ENCODE measurements at places on chromosomes 13 and 19. TPM values are rescaled to one million over a fixed set of nuclear protein-coding genes. Genes with fewer than 3 reads are reported as not detected.

GRCh38 chr13:65339241-65339640 is 1890.9 kb downstream of the PCDH9 start:
- H3K27me3 ChIP-seq, result no peaks in the 10 kb centered on the region
- H3K36me3 ChIP-seq, result no peaks in the 10 kb centered on the region
- no peak for DNase-seq
- no peak overlapping the region for H3K4me3 ChIP-seq

DNA sequence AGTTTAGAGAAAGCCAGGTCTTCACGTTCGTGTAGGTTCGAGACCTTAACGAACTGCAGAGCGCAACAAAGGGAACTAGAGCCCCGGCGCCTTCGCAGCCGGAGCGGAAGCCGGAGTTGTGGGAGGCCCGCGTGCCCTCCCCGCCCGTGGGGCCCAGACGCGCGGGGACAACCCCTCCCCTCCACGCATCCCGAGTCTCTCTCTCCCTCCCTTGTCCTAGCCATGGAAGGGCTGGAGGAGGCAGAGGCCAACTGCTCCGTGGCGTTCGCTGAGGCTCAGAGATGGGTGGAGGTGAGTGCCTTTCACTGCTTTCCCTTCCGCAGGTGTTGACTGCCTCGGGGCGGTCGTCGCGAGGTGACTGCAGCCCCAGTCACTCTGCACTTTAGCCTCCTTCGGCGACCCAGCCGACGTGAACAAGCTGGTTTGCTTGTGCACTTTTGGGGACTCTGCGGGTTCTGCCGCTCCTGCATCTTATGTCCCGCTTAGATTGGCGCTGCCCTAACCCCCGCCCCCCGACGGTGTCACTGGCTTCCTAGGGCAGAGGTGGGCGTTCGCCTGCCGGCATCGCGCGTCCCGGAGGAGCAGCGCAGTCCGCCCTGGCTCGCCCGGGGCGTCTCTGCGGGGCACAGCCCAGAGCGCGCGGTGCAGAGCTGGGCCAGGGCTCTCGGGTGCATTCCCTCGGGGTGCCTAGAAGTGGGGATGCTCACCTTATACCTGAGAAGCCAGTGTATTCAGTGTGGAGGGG is 478 bp downstream of the LMO7 start:
- peak overlapping the region; percentile 59 for H3K4me3 ChIP-seq
- H3K27me3 ChIP-seq, result peaks cover 21% of the 10 kb centered on the region
- peaks cover 12% of the 10 kb centered on the region for H3K4me1 ChIP-seq
- no peak overlapping the region for H3K27ac ChIP-seq
- no peak for DNase-seq
- no peaks in the 10 kb centered on the region for H3K36me3 ChIP-seq

GRCh38 chr19:14175351-14175792 is 30.6 kb downstream of the ADGRL1 start:
- H3K4me1 ChIP-seq, result peaks cover 4% of the 10 kb centered on the region
- no peak for DNase-seq
- H3K4me3 ChIP-seq, result no peak overlapping the region
- H3K27me3 ChIP-seq, result no peaks in the 10 kb centered on the region
- peaks cover 80% of the 10 kb centered on the region for H3K36me3 ChIP-seq
- H3K27ac ChIP-seq, result no peak overlapping the region

DNA sequence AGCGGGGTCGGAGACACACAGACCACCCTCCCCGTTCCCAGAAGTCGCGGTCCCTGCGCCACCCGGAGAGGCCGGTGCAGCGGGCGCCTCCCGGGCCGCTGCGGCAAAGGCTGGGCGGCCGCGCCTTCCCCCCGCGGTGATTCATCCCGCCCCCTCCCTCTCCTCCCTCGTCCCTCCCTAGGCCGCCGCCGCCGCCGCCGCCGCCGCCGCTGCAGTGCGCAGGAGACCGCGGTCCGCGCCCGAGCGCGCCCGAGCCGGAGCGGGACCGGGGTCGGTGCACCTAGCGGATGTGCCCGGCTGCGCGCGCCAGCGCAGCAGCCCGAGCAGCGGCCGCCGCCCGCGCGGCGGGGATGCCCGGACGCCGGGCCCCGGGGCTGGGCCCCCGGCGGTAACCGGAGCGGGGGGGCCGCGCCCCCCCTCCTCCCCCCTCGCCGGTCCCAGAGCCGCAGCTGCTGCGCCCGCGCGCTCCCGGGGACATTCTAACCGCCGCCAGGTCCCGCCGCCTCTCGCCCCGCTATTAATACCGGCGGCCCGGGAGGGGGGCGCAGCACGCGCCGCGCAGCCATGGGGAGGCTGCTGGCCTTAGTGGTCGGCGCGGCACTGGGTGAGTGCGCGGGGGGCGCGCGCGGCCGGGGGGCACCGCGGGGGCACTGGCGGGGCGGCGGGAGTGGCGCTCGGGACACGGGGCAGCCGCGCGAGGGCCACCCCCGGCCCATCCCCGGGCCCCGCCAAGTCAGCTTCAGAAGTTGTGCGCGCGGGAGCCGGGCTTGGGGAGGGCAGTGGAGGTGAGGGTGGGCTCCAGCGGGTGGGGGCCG is at the start of gene SCN1B:
SCN1B (plus strand) TSS at position 214 of the 815 bp plus-strand sequence; CDS start at position 565, 351 bp downstream.
- H3K27ac ChIP-seq, result no peak within 1 kb of the TSS
- H3K4me3 ChIP-seq, result peak within 1 kb of the TSS; percentile 16
- H3K36me3 ChIP-seq, result peaks cover 42% of the 10 kb centered on the region
- no peak for DNase-seq
- peaks cover 16% of the 10 kb centered on the region for H3K27me3 ChIP-seq

- H3K4me1 ChIP-seq, result no peaks in the 10 kb centered on the region
- peak; percentile 46 for DNase-seq
- H3K36me3 ChIP-seq, result peaks cover 84% of the 10 kb centered on the region
- no peak overlapping the region for H3K27ac ChIP-seq
Measured at GRCh38 chr19:13817615-13818371, 22.6 kb downstream of the ZSWIM4 start.

REXO1 gene
- total RNA-seq, result 10.9 TPM

DNA sequence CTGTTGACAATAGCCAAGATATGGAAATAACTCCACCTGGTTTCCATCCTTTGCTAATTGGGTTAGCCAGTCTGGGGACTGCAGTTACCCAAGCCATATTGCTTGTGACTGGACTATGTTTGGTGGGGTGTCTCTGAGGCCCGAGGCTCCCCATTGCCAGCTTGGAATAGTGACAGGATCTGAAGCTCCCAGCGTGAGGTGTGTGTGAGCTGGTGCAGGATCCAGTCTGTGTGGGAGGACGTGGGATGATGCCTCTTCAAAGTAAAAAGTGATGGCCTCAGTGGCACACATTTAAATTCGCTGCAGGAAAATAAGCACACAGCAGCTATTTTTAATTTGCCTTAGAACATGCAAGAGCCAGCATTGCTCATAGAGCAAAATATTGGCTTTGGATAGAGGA is 75.0 kb downstream of the TEX26 start:
- H3K27ac ChIP-seq, result peak overlapping the region; percentile 13
- no peaks in the 10 kb centered on the region for H3K36me3 ChIP-seq
- no peak for DNase-seq
- peaks cover 10% of the 10 kb centered on the region for H3K4me1 ChIP-seq

DNA sequence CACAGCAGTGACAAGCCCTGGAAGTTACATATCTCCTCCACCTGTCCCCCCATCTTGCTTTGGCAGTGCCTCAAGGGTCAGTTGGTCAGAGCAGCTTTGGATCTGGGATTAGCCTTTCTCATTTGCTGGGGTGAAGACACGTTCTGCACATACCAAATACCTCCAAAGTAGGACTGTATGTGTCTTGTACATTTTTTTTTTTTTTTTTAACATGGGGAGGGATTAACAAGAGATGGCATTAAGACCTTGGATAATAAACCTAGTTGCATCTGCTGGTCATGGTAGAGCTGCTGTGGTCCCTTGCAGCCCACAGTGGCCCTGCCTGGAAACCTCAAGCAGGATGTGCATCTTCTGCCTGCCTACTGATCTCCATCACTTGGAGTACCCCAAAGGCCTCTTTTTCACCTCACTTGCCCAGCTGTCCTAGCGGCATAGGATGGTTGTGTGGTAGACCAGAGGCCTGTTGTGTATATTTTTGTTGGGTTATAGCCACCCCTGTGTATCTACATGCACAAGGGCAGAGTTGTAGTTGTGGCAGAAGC is 2.5 kb downstream of the RPS19 start:
- H3K27ac ChIP-seq, result no peak overlapping the region
- DNase-seq, result no peak
- H3K4me1 ChIP-seq, result peaks cover 26% of the 10 kb centered on the region
- H3K27me3 ChIP-seq, result no peaks in the 10 kb centered on the region

TRPM4 gene
- 11.7 TPM for total RNA-seq

KASH5 gene
- total RNA-seq, result 0.30 TPM

- peaks cover 6% of the 10 kb centered on the region for H3K4me1 ChIP-seq
- H3K36me3 ChIP-seq, result no peaks in the 10 kb centered on the region
- no peak overlapping the region for H3K4me3 ChIP-seq
Measured at GRCh38 chr19:5435642-5436017, 19.6 kb upstream of the ZNRF4 start.

- H3K4me1 ChIP-seq, result peaks cover 7% of the 10 kb centered on the region
- H3K27me3 ChIP-seq, result peaks cover 18% of the 10 kb centered on the region
- no peak overlapping the region for H3K27ac ChIP-seq
- H3K4me3 ChIP-seq, result peak overlapping the region; percentile 33
Measured at GRCh38 chr19:18001777-18002345, 6.1 kb upstream of the ARRDC2 start.

DNA sequence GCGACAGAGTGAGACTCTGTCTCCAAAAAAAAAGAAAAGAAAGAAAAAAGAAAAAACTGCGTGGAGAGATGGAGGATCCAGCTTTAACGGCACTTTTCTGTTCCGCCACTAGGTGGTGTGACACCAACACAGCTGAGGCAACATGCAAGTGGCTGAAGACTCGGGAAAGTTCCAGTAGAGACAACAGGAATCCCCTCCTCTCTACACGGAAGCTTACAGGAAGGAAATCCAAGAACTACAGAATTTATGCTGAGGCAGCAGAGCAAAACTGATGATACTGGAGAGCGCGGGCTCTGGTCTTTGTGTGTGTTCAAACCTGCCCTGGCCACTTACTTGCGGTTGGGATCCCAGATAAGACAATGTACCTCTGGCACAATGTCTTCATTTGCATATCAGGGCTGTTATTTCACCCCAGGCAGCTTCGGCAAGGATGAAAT is 9.9 kb downstream of the RANBP3 start:
- peaks cover 25% of the 10 kb centered on the region for H3K4me1 ChIP-seq
- DNase-seq, result peak; percentile 88
- H3K27ac ChIP-seq, result peak overlapping the region; percentile 75
- peaks cover 19% of the 10 kb centered on the region for H3K36me3 ChIP-seq

CEACAM4 gene
- total RNA-seq, result 0.17 TPM

GRCh38 chr19:51093101-51093500 is 10.4 kb upstream of the KLK14 start:
- H3K27ac ChIP-seq, result no peak overlapping the region
- no peak for DNase-seq
- H3K36me3 ChIP-seq, result peaks cover 10% of the 10 kb centered on the region
- peaks cover 18% of the 10 kb centered on the region for H3K4me1 ChIP-seq

DNA sequence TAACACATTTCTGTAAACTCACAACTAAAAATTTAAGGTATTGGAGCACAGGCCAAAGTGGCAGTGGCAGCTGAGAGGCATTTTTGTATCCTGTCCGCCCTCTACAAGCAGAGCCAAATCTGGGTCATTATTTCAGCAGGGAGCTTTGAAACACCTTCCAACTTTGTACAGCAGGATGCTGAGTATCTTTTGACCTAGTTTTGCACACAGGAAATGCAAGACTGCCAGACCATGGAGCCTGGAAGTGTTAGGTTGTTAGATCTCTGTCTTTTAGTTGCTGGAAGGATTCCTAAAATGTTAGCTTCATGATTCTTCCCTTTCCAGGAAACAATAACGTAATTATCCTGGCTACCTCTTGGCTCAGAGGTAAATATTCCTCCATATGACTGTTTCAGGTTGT is 148.6 kb upstream of the ATXN8OS start:
- H3K27ac ChIP-seq, result no peak overlapping the region
- H3K4me1 ChIP-seq, result no peaks in the 10 kb centered on the region
- H3K27me3 ChIP-seq, result no peaks in the 10 kb centered on the region
- H3K36me3 ChIP-seq, result no peaks in the 10 kb centered on the region

- no peak overlapping the region for H3K4me3 ChIP-seq
- H3K27me3 ChIP-seq, result no peaks in the 10 kb centered on the region
- H3K36me3 ChIP-seq, result peaks cover 52% of the 10 kb centered on the region
- H3K27ac ChIP-seq, result no peak overlapping the region
- no peak for DNase-seq
Measured at GRCh38 chr13:110624766-110625756, 9.7 kb downstream of the NAXD start.

DNA sequence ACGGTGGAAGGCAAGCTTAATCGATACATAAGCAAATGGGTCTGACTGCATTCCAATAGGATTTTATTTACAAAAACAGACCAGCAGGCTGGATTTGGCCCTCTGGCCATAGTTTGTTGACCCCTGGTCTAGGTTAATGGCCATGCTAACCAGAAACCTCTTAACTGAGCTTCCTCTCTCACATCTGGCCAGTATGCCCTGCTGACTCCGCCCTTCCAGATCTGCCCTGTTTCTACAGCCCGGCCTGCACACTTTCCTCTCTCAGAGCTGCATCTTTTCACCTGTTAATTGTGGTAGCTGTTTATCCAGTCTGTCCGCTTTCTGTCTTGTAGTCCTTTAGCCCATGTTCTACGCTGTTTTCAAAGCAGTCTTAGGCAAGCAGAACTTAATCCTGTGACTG is 25.6 kb downstream of the EDNRB start:
- no peak for DNase-seq
- H3K4me3 ChIP-seq, result no peak overlapping the region
- no peaks in the 10 kb centered on the region for H3K36me3 ChIP-seq
- H3K4me1 ChIP-seq, result no peaks in the 10 kb centered on the region
- H3K27ac ChIP-seq, result no peak overlapping the region
- H3K27me3 ChIP-seq, result no peaks in the 10 kb centered on the region

GRCh38 chr13:90156390-90156789 is 1191.1 kb upstream of the MIR17HG start:
- no peak for DNase-seq
- no peak overlapping the region for H3K4me3 ChIP-seq
- no peaks in the 10 kb centered on the region for H3K27me3 ChIP-seq
- no peak overlapping the region for H3K27ac ChIP-seq
- H3K36me3 ChIP-seq, result no peaks in the 10 kb centered on the region

GRCh38 chr13:104256701-104257100 is 1190.5 kb upstream of the SLC10A2 start:
- peak; percentile 70 for DNase-seq
- H3K4me1 ChIP-seq, result no peaks in the 10 kb centered on the region
- H3K27ac ChIP-seq, result no peak overlapping the region
- no peak overlapping the region for H3K4me3 ChIP-seq

ZNF625 gene
- 21.9 TPM for total RNA-seq

GRCh38 chr13:92354583-92354982 is 872.0 kb upstream of the GPC6 start:
- no peak overlapping the region for H3K4me3 ChIP-seq
- DNase-seq, result no peak
- H3K27ac ChIP-seq, result no peak overlapping the region
- no peaks in the 10 kb centered on the region for H3K27me3 ChIP-seq
- no peaks in the 10 kb centered on the region for H3K36me3 ChIP-seq

GRCh38 chr19:58400316-58400915 is 5.0 kb downstream of the RNF225 start:
- H3K27ac ChIP-seq, result peak overlapping the region; percentile 82
- peak overlapping the region; percentile 74 for H3K4me3 ChIP-seq
- DNase-seq, result no peak
- H3K27me3 ChIP-seq, result peaks cover 7% of the 10 kb centered on the region
- peaks cover 9% of the 10 kb centered on the region for H3K36me3 ChIP-seq
